Lower leg skin (tissue), 4 donors: ENCODE measurements at places on chromosomes 2 and 18. TPM values are rescaled to one million over a fixed set of nuclear protein-coding genes. Genes with fewer than 3 reads are reported as not detected.

- DNase-seq = no peak
These were observed 734.0 kb upstream of the LINC00305 start for GRCh38 chr18:64882896-64883295.

GRCh38 chr2:180655842-180656454 is 324.5 kb upstream of the UBE2E3 start:
- no peak for DNase-seq

GRCh38 chr2:38174646-38175423 is 98.9 kb upstream of the CYP1B1 start:
- DNase-seq = peak; percentile 58

- DNase-seq = no peak
These were observed 362.7 kb downstream of the TDRD15 start for GRCh38 chr2:21486445-21486844.

- no peak for DNase-seq
These were observed 7.5 kb upstream of the MYO3B start for GRCh38 chr2:170170281-170171040.

- no peak for DNase-seq
These were observed 116.6 kb downstream of the LIPG start for GRCh38 chr18:49678440-49678839.

Gene CYP27A1
- total RNA-seq = 12.9 TPM
